ENCODE measurements at places on chromosomes 1 and 21. TPM values are rescaled to one million over a fixed set of nuclear protein-coding genes. Genes with fewer than 3 reads are reported as not detected.

DNA sequence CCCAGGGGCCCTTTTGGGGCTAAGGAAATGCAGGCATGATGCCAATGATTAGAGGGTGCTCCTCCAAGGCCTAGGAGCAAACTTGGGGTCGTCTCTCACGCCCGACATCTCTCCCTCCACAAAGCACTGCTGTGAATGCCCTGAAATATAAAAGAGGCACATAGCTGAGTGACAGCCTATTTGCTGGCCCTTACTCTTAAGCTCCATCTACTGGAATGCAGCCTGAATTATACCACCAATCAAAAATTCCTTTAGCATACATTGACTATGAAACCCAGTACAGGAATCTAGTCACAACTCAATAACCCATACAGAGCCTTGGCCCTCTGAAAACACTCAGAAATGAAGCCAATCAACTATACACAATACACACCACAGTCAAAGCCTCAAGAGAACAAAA is 105.5 kb downstream of the LRIG2 start:
- no peak for DNase-seq
- H3K27ac ChIP-seq = no peak overlapping the region
- no peaks in the 10 kb centered on the region for H3K36me3 ChIP-seq
- no peaks in the 10 kb centered on the region for H3K4me1 ChIP-seq
- peaks cover 16% of the 10 kb centered on the region for H3K27me3 ChIP-seq
- H3K4me3 ChIP-seq = no peak overlapping the region

DNA sequence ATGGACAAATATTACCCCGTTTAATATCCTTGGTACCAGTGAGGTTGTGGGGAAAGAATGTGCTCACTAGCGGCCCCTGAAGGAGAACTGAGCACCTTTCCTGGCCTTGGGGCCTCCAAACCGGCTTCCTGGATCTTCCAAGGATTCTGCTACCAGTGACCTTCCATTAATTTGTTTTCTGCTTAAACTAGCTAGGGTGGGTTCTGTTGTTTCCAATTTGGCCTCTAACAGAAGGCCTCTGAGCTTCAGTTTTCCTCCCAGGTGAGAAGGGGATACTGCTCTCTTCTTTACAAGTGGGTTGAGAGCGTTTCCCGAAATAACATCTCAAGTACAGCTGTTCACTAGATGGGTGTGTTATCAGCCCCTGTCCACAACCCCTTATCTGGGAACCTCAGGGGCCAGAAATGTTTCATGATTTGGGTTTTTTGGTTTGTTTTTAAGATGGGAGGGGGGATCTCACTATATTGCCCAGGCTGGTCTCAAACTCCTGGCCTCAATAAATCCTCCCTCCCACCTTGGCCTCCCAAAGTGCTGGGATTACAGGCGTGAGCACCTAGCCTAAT is 16.9 kb upstream of the IFNGR2 start:
- no peak for DNase-seq
- H3K27ac ChIP-seq = no peak overlapping the region
- H3K4me1 ChIP-seq = peaks cover 45% of the 10 kb centered on the region
- peaks cover 48% of the 10 kb centered on the region for H3K27me3 ChIP-seq

DNA sequence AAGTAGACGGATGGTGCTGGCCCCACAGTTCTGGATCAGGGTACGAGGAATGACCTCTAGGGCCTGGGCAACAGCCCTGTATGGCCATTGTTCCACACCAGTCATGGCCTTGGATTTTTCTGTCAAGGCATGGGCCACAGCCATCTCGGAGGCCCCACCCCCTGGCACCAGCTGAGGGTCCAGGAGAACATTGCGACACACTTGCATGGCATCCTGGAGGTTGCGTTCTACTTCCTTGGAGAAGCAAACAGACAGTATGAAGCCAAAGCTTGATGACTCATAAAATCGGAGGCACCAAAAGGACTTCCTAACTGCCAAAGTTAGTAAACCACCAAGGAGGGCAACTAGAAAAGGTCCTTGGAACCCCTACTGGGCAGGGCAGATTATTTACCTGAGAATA is 11.9 kb upstream of the VHLL start:
- H3K27me3 ChIP-seq = no peaks in the 10 kb centered on the region
- peaks cover 50% of the 10 kb centered on the region for H3K36me3 ChIP-seq
- no peaks in the 10 kb centered on the region for H3K4me1 ChIP-seq
- H3K4me3 ChIP-seq = no peak overlapping the region

The ERG gene
- not detected for total RNA-seq

The C1orf115 gene
- 0.79 TPM for total RNA-seq
